ENCODE measurements at places on chromosomes 7 and 10.

DNA sequence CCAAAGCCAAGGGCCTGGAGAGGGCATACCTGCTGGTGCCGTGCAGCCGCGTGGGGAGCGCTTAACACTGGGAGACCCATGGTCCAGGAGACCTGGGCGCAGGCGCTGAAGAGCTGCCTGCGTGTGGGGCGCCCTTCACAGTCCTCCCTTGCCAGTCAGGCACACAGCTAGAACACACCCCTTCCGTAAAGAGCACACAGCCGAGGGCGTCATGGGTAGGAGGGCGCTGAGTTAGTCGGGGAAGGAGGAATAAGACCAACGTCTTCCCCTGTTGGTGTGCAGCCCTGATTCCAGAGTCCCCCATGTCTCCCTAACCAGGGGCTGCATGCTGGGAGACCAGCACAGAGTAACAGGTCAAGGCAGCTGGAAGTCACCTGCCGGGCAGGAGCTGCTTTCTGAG is 273.9 kb downstream of the USP6NL start:
- no peak for DNase-seq

DNA sequence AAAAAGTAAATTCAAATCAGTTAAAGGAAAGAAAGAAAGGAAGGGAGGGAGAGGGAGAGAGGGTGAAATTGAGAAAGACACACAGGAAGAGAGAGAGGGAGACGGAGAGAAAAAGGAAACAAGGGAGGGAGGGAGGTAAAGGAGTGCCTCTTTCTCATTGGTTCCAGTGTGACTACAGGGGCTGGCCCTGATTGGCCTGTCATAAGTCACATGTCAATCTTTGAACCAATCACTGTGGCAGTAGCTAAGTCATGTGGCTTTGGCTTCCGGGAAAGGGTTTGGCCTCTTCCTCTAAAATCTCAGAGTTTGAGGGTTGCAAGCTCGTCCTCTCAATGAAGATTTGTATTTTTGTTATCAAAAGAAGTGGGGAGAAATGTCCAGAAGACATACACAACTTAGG is 150.2 kb downstream of the RAB11FIP2 start:
- DNase-seq = no peak

DNA sequence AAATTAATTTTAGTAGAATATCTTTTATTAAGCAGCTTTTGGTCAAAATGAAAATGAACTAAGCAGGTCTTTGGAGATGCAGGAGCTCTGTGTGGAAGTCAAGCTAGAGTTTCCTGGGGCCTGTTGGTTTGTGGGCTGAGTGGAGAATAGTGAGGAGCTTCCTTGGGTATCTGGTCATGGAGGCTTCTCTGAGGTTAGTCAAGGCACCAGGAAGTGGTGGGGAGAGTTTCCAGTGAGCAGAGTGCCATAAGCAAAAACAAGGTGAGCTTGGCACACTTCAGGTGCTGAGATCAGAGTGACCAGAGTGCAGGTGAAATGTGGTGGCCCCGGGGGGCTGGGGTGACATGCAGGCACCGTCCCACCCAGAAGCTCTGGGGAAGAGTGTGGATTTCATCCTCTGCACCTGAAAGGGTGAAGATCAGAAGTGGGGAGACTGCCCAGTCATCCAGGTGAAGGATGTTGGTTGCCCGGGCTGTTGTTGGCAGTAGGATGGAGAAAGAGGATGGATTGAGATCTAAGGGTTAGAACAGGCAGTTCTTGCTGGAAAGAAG is 77.4 kb downstream of the WDR37 start:
- no peak for DNase-seq

DNA sequence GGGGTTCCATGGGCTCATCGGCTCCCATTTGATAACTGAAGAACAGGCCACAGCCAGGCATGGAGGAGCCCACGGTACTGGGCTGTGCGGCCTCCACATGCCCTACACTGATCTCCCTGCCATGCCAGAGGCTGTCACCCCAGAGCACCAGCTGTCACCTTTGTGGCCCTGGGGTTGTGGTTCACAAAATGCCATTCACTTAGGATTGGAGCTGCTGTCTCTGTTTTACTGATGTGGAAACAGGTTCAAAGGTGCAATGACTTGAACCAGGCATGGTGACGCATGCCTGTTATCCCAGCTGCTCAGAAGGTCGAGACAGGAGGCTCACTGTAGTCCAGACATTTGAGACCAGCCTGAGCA is 4.3 kb upstream of the UPK3B start:
- DNase-seq = no peak

GRCh38 chr7:22667562-22668239 is 59.3 kb upstream of the IL6 start:
- no peak for DNase-seq

DNA sequence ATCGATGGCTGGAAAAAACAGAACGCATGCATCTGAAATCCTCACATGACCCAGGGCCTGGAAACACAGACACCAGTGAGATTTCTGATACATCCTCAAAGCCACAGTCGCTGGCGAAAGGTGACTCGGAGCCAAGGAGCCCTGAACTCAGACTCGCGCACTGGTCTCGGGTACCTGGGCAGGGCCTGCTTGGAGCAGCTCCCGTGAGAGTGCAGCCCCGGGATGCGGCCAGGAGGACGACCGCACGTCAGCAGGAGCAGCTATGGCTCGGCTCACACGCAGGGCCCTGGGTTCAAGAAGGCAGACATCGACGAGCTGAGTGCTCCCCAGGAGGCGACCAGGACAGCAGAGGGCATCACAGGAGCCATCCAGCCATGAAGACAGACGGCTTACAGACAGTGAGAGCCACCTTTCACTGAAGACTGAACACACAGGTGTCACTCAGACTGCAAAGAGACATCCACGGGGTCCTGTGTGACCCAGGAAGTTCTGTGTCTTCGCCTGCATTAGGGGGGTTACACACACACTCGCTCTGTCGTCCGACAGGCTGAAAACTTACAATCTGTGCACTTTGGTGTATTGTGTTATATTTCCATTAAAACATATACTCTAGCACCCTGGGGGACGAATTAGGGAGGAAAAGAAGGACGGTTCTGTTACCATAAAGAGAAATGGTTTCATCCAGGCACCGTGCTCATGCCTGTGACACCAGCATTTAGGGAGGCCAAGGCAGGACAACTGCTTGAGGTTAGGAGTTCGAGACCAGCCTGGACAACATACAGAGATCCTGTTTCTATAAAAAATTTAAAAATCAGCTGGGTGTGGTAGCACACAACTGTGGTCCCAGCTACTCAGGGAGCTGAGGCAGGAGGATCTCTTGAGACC is 227.7 kb downstream of the MAD1L1 start:
- DNase-seq = no peak

- no peak for DNase-seq
These were observed 4.0 kb downstream of the GATA3 start for GRCh38 chr10:8058274-8059111.

DNA sequence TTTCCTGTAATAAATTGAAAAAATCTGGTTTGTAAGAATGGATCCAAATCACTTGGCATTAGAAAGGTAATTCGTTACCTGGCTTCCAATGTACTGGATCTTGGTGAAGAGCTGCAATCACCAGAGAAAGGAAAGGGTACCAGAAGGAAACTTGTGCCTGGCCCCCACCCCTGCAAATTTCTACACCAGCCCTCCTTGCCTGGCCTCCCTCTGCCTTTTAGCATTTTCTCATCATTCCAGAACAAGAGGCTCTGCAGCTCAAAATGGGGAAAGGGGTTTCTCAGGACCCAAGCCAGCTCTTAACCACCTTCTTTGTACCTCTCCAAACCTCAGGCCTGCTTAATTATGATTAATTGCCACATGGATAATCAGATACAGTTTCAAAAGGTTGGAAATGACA is 612.8 kb upstream of the MGMT start:
- no peak for DNase-seq

GRCh38 chr7:130345136-130345535 is 520 bp downstream of the CPA5 start:
- DNase-seq = no peak

GRCh38 chr7:18509481-18509880 is 13.9 kb downstream of the HDAC9 start:
- DNase-seq = no peak

DNA sequence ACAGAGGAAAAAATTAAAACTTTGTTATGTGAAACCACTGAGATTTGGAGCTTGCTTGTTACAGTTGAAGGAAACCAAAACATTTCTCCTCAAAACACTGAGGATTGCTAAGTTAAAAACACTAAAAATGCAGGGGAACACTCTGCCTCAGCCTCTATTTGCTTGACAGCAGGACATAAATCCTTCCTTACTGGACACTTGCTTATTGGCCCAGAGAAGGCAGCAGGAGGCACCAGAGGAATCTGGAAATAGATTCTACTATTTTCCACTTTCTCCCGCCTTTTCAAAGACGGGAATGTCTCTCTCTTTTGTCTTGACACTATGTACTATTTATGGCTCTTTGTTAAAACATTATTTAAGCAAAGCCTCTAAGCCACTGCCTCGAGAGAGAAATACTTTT is 67.9 kb downstream of the MTURN start:
- no peak for DNase-seq

DNA sequence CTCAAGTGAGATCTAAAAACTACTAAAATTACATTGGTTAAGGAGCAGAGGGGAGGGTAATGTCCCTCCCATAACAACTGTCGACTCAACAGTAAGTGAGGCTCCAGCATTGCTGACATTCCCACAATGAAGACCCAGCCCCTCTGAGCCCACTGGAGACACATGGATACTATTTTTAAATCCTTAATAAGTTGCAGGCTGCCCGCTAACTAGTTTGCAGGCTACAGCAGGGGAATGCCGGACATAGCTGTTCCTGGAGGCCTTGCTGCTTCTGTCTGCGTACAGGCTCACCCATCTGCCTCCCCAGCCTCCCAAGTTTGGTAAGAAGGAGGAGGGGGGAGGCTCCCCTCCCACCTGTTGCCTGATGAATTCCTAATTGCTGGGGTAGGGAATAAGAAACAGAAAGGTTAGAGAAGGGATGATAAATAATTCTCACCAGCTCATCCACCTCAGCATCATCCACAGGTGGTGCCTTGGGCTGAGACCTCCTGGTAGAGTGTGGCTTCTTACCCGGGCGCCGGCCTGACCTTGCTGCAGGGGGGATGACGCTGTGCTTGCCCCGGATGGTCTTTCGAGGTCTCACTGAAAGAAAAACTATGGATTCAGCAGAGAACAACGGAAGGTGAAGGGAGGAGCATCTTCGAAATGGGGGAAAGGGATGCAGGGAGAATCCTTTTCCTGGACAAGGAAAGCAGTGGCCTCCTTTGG is 10.1 kb downstream of the FZD9 start:
- no peak for DNase-seq

- no peak for DNase-seq
These were observed 182.4 kb downstream of the PCLO start for GRCh38 chr7:82980130-82980788.

GRCh38 chr10:64636461-64636860 is 1115.3 kb downstream of the REEP3 start:
- DNase-seq = no peak

DNA sequence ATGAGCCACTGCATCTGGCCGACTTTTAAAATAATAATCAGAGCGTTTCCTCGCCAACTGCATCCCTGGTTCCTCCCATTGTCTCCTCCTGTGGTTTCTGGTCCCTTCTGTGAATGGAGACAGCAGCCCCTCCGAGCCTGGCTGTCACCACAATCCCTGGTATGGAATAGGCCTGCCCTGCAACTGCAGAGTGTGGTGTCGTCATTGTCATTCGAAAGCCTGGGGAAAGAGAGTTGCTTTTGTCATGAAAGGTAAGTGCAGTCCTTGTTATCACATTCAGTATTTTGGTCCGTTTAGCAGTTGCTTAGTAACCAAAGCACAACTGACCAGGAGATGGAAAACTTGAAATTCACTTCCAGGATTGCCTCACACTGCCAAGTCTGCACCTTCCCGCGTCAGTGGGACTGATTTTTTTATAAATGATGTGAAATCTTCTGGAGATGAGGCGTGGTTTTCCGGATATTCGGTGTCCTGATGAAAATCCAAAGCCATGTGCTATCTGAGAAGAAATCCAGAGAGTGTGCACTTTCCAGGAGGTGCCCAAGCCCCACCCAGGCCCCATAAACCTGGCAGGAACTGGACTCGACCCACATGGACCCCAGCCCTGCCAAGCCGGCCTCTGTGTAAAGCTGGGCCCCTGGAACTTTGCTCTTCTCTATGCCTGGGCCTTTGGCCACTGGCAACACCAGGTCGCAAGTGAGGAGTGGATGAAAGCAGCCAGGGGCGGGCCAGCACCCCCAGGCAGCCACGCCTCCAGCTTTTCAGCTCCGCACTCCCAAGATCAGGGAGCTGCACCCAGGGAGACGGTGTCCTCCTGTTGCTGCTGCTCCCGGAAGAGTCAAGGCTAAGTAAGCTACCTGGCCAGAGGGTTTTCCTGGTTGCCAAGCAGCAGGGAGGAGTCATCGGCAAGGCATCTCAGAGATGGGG is 133.7 kb upstream of the SH2B2 start:
- no peak for DNase-seq

- no peak for DNase-seq
These were observed 9.6 kb upstream of the ZNF487 start for GRCh38 chr10:43427166-43427825.

- DNase-seq = no peak
These were observed 23.3 kb upstream of the HSPA12A start for GRCh38 chr10:116765648-116766081.

DNA sequence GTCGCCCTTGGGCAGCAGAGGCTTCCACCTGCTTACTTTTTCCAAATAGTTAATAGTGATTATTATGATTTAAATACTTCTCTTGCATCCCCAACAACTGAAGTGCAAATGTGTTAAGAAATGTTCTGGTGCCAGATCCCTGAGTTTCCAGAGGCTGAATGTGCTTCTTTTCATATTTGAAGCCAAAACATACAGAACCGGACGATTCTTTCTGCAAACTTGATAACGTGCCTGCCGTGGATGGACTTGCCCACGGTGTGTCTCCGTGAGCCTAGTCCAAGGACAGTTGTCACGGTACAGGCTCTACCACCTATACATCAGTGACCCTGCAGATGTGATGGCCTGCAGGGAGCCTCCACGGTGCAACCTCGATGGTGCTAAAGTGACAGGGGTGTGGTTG is 198.6 kb upstream of the LYZL2 start:
- DNase-seq = no peak

GRCh38 chr10:133306941-133307379 is 1.7 kb downstream of the TUBGCP2 start:
- no peak for DNase-seq

- no peak for DNase-seq
These were observed 243.2 kb downstream of the CCDC3 start for GRCh38 chr10:12758271-12758670.

- DNase-seq = no peak
These were observed 42.2 kb downstream of the BMPR1A start for GRCh38 chr10:86798611-86799010.

DNA sequence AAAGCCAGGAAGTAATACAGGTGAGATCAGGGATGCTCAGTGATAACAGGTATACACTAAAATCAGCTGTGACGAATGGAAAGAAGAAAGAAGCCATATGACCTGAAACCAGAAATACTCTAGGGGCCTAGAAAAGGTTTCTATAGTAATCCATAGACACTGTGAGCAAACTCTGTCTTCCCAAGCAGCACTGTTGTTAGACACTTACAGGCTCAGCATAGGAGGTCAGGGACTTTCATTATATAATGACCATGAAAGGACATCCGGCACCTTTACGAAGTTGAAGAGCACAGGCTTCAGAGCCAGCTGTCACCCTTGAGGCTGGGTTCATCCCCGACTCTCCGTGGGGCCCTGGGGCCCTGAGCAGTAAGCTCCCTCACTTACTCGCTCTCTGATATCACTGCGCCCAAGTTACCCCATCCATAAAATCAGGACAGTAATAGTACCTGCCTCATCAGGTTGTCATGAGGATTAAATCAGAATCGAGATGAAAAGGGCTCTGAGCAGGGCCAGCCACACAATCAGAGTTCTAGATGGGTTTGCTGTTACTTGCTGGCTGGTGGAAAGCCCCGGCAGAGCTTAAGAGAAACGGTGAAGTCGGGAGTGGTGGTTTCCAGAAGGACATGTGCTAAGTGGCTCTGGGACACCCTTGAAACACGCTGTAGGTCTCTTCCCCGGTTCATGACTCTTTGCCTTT is 79.5 kb downstream of the ITIH5 start:
- no peak for DNase-seq

Data from cortex of kidney (tissue), 1 donor.